Astrocyte (in vitro differentiated cells and primary cell): ENCODE measurements at places on chromosomes 12 and 14.

DNA sequence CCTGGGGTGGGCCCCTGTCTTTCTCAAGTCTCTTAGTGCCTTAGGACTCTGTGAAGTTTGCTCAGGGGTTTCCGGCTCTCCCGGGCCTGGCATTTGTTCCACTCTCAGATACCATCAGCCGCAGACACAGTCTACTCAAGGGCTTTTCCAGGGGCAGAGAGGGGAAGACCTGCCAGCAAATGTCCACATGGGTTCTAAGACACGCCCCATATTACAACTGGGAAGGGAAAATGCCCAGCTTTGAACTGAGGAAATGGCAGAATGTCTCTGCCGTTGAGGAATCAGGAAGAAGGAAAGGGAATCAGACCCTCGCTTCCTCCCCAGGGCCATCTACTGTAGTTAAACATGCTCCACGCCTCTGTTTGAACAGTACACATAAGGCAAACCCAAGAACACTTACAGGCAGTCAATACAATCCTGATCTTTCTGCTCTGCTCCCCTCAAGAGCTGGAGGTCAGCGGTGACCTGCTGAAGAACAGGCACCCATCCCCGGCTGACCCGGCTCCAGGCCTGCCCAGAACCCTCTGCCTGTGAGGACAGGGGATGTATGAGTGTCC is 7.9 kb downstream of the CCDC85C start:
- no peak for DNase-seq

- DNase-seq, result no peak
Measured at GRCh38 chr14:102697501-102697900, 79.7 kb upstream of the TRAF3 start.

GRCh38 chr12:105025890-105026289 is 39.8 kb downstream of the NOPCHAP1 start:
- DNase-seq, result peak; percentile 61

GRCh38 chr12:58907391-58907790 is 12.9 kb downstream of the LRIG3 start:
- DNase-seq, result peak; percentile 85

- DNase-seq, result no peak
Measured at GRCh38 chr12:130347588-130347987, 9.9 kb downstream of the PIWIL1 start.

DNA sequence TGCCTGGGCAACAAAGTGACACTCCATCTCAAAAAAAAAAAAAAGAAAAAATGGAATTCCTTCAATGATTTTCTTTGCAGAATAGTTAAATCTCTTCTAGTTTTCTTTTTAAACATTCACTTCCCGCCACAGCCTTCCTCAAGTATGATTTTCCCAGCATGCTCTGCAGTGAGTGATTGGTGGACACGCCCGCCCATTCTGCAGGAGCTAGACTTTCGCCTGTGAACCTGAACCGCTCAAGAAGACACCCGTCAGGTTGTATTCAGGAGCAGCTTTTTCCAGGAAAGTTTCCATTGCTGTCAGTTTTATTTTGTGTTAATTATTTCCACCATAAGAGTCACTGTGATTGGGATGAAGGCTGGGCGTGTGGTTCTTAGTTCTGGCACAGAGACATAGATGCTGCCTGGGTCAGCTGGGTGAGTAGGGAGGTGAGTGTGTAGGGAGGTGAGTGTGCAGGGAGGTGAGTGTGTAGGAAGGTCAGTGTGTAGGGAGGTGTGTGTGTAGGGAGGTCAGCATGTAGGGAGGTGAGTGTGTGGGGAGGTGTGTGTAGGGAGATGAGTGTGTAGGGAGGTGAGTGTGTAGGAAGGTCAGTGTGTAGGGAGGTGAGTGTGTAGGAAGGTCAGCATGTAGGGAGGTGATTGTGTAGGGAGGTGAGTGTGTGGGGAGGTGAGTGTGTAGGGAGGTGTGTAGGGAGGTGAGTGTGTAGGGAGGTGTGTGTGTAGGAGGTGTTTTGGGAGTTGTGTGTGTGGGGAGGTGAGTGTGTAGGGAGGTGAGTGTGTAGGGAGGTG is 76.2 kb downstream of the KIF26A start:
- no peak for DNase-seq

- peak; percentile 91 for DNase-seq
Measured at GRCh38 chr14:33564774-33565630, 385.9 kb downstream of the EGLN3 start.

DNA sequence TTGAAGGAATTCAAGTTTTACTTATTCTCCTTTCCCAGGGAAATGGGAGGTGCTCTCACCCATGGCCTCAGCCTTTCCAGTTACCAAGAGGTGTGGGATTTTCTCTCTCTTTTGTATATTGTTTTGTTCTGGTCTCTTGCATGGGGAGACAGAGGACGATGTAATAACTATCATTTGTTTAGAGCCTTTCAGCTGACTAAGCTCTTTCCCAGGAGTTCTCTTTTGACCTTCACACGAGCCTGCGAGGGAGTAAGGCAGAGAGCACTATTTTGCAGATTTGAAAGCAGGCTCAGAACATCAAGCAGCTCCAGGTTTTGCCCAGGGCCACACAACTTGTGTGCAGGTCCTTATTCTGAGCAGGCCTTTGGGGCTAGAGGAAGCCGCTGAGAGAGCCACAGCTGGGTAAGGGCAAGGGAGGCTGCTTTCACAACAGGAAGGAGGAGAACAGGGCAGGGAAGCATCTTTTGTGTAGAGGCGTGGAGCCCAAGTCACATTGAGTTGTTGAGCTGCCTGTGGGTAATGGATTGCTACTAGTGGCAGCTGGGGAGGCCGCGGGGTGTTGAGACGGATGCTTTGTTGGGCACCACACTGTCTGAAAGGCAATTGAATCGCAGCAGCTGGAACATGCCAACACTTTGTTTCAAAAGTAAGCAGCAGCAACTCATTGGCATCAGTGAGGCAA is 116.2 kb downstream of the PRMT8 start:
- no peak for DNase-seq

DNA sequence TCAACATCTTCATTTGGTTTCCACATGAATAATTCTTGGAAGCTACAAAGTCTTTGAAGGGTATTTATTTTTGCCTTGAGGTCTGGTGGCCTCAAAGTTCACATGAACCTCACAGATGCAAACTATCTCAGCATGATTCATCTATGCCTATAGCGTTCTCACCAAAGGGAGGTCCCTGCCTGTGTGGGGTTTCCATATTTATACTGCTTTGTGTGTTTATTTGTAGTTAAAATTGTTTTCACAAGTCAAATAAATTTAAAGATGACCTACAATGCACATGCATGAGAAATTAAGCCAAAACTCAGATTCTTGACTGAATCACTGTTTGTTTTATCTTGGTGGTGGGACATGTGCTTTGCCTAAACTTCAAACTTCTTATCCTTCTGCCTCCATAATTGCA is 176.7 kb downstream of the PPM1H start:
- peak; percentile 79 for DNase-seq

DNA sequence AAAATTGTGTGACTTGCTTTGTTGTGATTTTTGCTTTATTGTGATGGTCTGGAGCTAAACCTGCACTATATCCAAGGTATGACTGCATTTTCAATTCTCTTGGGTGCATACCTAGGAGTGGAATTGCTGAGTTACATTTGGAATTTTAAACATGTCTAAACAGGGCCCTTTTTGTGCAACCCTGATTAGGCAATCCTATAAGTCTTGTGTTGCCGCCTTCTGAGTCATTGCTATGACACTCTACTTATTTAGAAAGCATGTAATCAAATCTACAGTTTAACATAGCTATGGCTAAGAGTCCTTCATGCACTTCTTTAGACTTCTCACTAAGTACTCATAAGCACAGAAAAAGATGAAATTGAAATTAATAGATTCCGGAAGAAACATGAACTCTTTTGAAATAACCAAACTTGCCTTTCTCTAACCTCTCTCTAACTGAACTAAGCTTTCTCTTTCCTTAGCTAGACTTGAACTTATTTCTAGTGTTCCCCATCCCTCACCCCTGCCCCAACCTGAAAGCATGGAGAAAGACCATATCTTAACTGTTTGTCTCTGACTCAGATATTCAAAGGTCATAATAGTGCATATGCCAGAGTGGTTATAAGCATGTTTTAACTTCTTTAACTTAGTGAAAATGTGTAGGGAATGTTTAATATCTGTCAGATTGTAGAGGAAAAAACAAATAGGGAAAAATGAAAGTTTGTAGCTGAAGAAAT is 203.0 kb downstream of the SNAPC1 start:
- DNase-seq, result peak; percentile 81

DNA sequence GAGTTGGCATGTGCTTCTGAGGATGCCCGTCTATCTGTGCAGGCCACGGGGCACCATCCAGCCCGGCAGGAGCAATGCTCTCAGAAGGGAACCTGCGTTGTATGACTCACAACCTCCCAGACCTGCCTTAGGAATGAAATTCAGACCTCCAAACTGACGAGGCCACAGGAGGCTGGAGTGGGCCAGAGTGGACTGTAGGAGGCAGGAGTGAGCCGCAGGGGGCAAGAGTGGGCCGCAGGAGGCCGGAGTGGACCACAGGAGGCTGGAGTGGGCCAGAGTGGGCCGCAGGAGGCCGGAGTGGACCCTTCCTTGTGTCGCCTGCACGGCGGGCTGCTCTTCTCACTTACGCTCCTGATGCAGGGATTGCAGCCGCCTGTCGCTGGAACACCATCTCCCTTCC is 11.1 kb upstream of the FBRSL1 start:
- no peak for DNase-seq

- no peak for DNase-seq
Measured at GRCh38 chr14:92382677-92383076, 59.7 kb downstream of the SLC24A4 start.

DNA sequence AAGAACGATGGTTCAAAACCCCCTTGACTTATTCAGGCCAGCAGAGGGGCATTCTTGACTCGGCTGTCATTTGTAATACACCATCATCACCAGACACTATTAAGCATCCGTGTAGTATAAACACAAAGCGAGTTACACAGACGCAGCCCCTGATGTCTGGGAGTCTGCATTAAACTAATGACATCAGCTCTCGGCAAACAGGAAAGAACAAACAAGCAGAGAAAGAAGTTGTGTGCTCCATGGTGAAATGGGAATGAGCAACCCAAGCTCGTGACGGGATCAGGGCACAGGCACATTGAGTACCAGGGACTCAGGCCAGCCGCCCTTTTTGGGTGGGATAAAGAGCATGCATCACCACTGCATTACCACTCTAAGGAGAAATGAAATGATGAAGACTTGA is 460.1 kb downstream of the MED13L start:
- DNase-seq, result no peak

DNA sequence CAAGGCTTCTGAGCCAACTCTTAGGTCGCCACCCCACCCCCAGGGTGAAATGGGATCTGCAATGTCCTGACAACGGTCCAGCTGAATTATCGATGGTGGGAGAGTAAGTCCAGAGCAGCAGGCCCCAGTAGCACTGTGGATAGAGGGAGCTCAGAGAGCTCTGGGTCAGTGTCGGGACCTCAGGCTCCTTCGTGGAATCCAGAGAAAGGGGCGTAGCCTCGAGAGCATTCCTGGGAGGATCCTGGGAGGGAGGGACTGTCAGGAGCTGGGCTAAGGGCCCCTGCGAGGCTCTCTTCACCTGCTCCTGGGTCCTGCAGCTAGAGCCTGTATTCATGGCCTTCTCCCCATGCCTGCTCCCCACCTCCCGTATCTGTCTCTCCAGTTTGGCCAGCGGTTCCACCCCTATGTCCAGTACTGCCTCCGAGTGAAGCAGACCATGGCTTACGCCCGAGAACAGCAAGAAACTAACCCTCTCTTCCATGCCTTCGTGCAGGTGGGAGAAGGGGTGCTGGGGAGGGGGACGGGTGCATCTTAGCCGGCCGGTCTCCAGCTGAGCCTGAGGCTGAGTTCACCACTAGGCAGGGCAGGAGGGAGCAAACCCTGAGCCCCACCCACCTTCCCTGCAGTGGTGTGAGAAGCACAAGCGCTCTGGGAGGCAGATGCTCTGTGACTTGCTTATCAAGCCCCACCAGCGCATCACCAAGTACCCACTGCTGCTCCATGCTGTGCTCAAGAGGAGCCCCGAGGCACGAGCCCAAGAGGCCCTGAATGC is 6.6 kb downstream of the PLEKHG6 start:
- no peak for DNase-seq

DNA sequence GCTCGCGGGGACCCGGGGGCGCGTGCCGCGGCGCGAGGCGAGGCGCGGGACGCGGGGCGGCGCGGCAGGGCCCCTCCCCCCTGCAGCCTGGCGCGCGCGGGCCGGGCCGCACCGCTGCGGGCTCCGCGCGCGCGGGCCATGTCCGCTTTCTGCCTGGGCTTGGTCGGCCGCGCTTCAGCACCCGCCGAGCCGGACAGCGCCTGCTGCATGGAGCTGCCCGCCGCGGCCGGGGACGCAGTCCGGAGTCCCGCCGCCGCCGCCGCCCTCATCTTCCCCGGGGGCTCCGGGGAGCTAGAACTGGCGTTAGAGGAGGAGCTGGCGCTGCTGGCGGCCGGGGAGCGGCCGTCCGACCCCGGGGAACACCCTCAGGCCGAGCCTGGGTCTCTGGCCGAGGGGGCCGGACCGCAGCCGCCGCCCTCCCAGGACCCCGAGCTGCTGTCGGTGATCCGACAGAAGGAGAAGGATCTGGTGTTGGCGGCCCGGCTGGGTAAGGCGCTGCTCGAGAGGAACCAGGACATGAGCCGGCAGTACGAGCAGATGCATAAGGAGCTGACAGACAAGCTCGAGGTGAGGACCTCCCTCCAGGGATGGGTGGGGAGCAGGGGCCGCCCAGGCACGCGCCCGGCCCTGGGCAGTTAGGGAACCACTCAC is 820 bp downstream of the BICDL1 start:
- DNase-seq, result peak; percentile 52

DNA sequence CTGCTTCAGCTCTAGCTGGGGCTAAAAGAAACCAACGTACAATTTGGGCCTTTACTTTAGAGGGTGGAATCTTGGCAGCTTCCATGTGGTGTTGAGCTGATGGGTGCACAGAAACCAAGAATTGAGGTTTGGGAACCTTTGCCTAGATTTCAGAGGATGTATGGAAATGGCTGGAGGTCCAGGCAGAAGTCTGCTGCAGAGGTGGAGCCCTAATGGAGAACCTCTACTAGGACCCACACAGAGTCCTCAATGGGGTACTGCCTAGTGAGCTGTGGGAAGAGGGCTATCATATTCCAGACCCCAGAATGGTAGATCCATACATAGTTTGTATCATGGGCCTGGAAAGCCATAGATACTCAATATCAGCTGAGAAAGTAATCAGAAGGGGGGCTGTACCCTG is 500.4 kb upstream of the ATP2B1 start:
- no peak for DNase-seq

DNA sequence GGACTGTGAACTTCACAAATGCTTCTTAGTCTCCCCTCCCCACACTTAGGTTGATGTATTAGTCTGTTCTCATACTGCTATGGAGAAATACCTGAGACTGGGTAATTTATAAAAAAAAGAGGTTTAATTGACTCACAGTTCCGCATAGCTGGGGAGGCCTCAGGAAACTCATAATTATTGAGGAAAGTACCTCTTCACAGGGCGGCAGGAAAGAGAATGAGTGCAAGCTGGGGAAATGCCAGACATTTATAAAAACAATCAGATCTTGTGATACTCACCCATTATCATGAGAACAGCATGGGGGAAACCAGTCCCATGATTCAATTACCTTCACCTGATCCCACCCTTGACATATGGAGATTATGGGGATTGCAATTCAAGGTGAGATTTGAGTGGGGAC is 178.8 kb downstream of the SLC38A4 start:
- DNase-seq, result no peak
